ENCODE measurements at places on chromosomes 7 and 10. TPM values are rescaled to one million over a fixed set of nuclear protein-coding genes. Genes with fewer than 3 reads are reported as not detected.

DNA sequence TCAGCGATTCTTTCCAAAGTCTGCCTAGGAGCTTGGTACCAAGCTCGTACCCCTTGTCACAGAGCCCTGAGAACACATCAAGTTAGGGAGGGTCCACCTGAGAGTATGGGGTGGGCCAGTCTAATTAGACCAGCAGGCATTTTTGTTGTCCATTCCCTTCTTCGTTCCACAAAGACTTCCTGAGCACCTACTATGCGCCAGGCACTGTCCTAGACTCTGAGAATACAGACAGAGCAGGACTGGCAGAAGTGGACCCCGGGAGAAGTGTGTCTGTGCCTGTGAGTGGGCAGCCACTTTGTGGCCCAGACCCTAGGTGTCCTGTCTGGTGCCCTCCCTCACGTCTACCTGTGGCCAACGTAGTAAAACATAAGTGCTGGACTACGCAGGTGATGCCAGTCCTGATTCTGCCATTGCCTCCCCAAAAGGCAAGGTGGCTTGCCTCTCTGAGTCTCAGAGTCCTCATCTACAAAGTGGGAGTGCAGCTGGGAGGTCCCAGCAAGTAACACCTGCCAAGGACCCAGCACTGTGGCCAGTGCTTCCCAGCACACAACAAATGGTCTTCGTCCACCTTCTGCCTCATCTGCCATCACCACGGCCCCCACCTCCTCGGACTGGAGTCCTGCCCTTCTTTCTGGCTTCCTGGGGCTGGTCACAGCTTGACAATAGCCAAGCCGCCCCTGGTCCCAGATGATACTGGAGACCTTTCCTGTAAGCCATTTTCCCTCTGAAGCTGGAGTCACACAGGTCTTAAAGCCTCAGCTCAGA is 54.3 kb upstream of the DUSP5 start:
- peak; percentile 15 for DNase-seq

DNA sequence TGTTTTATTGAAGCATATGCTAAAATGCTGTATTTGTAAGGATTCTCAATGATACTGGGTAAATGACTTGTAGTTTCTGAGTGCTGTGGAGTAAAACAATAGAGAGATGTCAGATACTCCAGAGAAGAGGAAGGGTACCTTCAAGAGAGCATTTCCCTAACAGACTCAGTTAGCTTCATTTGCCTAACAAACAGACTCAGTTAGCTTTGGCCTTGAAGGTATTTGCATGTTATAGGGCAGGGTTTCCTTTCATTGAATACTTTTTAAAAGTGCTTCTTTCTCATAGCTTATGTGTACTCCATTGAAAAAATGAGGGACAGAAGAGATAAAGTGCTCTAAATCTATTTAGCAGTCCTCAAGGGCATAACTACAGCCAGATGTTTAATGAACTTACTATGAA is 101.8 kb downstream of the CHN2 start:
- no peak for DNase-seq

- DNase-seq = no peak
Measured at GRCh38 chr10:75440271-75440793, 8.9 kb downstream of the LRMDA start.

GRCh38 chr7:129955993-129956543 is 3.3 kb upstream of the UBE2H start:
- no peak for DNase-seq

DNA sequence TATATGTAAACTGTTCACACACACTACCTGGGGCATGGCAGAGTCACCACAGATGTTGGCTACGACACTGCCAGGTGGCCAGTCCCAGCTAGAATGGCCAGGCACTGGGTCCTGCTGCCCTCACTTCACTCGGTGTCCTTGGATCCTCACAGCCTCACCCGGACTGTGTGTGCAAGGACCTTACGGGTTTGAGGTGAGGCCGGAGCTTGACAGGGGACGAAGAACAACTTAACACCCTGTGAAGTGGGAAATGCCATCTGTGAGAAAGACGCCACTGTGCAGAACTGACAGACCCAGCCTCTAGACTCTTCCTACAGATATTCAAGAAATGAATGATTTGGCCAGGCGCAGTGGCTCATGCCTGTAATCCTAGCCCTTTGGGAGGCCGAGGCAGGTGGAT is 46.7 kb downstream of the KLRG2 start:
- no peak for DNase-seq

DNA sequence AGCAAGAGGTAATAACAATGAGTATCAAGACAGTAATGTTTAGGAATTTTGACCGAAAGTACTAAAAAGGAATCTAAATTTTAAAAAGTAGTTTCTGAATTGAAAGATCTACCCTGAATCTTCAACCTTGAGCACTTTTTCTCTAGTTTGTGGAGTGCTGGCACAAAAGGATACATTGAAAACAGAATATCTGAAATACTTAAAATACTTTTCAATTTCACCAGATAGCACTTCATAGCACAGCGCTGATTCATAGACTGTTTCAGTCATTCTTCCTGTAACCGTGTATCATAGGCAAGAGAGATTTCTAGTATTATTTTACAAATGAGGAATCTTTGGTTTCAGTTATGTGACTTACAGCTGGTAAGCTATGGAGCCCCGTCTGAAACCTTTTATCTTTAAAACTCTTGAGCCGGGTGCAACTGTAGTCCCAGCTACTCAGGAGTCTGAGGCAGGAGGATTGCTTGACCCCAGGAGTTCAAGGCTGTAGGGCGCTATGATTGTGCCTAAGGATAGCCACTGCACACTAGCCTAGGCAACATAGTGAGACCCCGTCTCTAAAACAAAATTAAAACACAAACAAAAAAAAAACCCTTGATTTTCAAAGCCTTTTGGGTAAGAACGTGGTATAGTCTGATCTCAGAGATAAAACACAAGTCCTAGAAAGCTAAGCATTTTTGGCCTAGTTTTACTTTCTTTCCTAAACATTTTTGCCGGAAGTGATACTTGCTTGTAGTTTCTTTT is 35.1 kb downstream of the FHIP2A start:
- no peak for DNase-seq

DNA sequence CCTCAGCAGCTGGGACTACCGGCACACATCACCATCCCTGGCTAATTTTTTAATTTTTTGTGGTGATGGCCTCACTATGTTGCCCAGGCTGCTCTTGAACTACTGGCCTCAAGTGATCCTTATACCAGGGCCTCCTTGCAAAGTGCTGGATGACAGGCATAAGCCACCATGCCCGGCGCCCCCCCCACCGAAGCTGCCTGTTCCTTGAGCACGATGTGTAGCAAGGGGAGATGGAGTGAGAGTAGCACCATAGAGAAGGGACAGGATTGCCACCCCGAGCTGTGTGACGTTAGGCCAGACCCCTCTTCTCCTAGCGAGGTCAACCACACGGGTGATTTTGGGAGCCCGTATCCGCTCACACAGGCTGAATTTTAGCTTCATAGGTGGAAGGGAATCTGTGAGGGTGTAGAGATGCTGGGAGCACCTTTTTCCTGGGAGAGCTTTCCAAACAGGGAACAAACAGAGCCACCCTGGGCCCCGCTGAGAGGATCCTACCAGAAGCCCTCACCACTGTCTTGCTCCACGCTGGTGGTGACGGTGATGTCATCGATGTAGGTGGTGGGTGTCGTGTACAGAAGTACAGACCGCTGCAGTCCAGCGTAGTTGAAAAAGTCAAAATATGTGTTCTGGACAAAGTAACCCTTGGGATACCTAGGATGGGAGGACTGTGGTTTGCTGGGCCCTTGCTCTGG is 3.0 kb downstream of the GUSB start:
- DNase-seq = peak; percentile 41

DNA sequence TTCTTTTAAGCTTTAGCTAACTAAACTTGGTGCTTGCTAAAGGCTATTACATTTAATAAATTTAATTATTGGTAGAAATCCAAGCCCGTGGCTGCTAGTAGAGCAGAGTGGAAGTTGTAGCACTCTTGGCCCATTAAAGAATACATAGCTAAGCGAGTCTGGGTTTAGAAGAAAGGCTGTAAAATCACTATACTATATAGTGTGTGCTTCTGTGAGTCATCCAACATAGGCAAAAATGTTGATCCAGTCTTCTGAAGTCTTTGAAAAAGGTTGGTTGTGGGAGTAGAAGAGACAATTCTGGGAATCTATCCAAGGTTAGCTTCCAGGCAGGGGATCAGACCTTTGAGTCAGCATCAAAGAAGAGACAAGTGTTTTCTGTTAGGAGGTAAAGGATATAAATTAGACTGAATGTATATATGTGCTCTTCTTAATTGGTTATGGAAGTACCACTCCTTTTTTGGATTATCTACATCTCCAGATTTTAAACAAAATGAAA is 664.2 kb downstream of the NXPH1 start:
- DNase-seq = no peak

DNA sequence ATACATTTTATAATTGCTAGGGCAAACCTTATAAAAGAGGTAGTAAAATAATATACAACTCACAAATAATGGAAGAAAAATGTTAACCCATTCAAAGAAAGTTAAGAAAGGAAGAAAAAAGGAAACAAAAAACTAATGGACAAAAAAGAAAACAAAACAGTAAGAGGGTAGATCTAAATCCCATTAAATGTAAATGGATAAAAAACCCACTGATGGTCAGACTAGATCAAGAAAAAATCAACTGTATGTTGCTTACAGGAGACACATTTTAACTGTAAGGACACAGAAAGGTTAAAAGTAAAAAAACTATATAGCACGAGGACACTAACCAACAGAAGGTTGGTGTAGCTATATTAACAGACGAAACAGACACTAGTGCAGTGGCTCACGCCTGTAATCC is 18.0 kb downstream of the FOXL3 start:
- no peak for DNase-seq

GRCh38 chr7:42843205-42843800 is 68.6 kb downstream of the C7orf25 start:
- no peak for DNase-seq

- DNase-seq = peak; percentile 23
Measured at GRCh38 chr10:71076473-71077142, 135.8 kb upstream of the UNC5B start.

GRCh38 chr10:31707093-31708039 is 221.3 kb downstream of the ARHGAP12 start:
- no peak for DNase-seq

GRCh38 chr10:26780793-26781601 is 79.8 kb downstream of the ABI1 start:
- no peak for DNase-seq

The SEMA3D gene
- total RNA-seq = 7.6 TPM

The INHBA gene
- total RNA-seq = 1.7 TPM

The DYDC2 gene
- total RNA-seq = 0.70 TPM

The HYAL4 gene
- not detected for total RNA-seq

The GATA3 gene
- total RNA-seq = not detected

Data from Peyer's patch (tissue), 4 donors.